T-helper 22 cell (primary cell): ENCODE measurements at places on chromosomes 2 and 18.

DNA sequence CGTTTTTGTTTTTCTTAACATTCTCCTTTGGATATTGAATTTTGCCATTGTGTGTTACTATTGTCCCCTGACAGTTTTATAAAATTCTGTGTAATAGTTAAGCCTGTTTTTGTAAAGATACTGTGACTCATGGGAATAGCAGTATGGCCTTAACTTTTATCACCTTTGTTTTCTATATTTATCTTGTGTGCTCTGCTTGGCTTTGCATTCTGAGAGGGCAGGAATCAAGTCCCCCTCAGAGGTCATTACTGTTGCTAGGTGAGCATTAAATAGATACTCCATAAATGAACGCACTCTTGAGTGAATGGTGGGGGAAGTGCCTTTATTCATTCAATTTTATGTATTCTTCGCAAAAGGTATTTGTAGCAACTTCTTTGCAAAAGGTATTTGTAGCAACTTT lies 160.0 kb downstream of the PHLPP1 start:
- no peak for DNase-seq

DNA sequence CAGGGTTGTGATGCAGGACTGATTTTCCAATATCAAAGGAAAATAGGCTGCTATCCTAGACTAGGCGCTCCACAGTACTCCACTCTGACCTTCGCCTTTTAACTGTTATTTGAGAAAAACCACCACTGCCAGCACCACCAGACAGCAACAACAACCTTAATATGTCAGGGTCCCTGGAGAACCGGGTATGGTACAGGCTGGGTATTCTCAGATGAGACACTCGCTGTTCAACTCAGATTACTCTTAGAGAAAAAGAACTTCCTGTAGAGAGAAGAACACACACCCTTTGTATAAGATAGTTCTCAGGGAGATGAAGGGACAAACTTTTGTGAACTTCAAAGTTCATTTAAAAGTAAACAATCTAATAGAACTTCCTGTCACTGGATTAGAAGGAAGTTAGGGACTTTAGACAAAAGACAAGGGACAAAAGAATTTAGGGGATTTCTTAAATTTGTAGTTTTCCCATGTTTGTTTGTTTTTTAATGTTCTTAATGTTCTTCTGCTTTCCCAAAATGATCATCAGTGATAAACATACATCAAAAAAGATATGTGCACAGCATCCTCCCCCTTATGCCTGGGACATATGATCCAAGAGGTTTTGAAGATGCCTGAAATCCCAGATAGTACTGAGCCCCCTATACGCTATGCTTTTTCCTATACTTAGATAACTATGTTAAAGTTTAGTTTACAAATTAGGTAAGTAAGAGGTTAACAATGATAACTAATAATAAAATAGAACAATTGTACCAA lies 41.3 kb upstream of the PPP1R1C start:
- no peak for DNase-seq

GRCh38 chr18:31723639-31723989 lies 37.1 kb downstream of the SLC25A52 start:
- DNase-seq, result no peak

DNA sequence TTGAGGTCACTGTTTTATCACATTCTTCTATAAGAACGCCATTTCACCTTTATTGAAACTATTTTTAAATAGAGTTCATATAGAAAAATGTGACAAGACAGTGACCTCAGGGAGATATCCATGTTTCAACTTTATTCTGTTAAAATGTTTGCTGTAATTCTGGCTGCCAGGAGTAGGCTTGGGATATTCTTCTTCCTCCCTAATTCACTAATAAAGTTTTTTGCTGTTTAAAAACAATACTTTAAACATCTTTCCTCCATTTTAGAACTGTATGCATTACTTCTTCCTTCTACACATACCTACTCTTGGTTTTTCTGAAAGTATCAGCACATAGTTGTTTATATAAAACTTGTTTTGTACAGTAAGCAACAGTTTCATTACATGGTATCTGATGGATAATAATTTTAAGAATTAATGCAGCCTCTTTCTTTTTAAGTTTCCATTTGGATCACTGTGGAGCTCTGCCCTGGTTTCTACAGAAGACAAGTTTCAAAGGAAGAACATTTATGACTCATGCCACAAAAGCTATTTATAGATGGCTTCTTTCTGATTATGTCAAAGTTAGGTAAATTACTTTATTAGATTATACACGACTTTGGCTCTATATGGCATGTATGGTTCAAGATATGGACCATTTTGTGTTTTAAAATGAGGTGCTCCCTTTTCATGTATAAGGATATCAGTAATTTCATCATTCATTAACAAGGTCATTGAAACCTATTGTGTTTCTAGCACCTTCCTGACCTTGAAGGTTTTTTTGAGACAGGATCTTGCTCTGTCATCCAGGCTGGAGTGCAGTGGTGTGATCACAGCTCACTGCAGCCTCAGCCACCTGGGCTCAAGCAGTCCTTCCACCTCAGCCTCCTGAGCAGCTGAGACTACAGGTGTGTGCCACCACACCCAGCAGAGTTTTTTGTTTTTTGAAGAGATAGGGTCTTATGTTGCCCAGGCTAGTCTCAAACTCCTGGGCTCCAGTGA lies 7.2 kb downstream of the CPSF3 start:
- no peak for DNase-seq

DNA sequence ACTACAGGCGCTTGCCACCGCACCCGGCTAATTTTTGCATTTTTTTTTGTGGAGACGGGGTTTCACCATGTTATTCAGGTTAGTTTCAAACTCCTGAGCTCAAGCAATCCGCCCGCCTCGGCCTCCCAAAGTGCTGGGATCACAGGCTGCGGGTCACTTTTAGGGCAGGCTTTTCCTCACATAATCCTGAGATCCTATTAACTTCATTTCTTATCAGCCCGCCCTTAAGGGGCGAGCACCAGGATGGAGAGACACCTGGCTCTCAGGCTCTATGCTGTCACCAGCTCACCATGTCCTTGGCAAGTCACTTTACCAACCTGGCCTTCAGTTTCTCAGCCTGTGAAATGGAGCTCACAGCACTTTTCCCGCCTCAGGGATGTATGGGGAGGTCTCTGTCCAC lies 23.0 kb downstream of the ZFP36L2 start:
- DNase-seq, result no peak

GRCh38 chr2:85838181-85838580 lies 50.6 kb downstream of the ST3GAL5 start:
- DNase-seq, result no peak

- DNase-seq, result no peak
Measured at GRCh38 chr2:217757108-217757463, 245.7 kb downstream of the TNS1 start.

- no peak for DNase-seq
Measured at GRCh38 chr2:9951272-9951521, 296 bp upstream of the GRHL1 start.

DNA sequence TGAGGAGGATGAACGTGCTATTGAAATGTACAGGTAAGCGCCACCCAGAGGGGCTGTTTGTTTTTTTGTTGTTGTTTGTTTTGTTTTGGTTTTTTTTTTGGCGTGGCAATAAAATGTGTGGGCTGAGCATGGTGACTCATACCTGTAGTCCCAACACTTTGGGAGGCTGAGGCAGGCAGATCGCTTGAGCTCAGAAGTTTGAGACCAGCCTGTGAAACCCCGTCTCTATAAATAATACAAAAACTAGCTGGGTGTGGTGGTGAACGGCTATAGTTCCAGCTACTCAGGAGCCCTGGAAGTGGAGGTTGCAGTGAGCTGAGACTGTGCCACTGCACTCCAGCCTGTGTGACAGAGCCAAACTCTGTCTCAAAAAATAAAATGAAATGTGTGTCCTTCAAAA lies 6.2 kb downstream of the PDCL3 start:
- DNase-seq, result no peak

GRCh38 chr2:202002381-202002780 lies 31.3 kb upstream of the FZD7 start:
- DNase-seq, result no peak
